ENCODE measurements at places on chromosomes 16 and 17. TPM values are rescaled to one million over a fixed set of nuclear protein-coding genes. Genes with fewer than 3 reads are reported as not detected.

DNA sequence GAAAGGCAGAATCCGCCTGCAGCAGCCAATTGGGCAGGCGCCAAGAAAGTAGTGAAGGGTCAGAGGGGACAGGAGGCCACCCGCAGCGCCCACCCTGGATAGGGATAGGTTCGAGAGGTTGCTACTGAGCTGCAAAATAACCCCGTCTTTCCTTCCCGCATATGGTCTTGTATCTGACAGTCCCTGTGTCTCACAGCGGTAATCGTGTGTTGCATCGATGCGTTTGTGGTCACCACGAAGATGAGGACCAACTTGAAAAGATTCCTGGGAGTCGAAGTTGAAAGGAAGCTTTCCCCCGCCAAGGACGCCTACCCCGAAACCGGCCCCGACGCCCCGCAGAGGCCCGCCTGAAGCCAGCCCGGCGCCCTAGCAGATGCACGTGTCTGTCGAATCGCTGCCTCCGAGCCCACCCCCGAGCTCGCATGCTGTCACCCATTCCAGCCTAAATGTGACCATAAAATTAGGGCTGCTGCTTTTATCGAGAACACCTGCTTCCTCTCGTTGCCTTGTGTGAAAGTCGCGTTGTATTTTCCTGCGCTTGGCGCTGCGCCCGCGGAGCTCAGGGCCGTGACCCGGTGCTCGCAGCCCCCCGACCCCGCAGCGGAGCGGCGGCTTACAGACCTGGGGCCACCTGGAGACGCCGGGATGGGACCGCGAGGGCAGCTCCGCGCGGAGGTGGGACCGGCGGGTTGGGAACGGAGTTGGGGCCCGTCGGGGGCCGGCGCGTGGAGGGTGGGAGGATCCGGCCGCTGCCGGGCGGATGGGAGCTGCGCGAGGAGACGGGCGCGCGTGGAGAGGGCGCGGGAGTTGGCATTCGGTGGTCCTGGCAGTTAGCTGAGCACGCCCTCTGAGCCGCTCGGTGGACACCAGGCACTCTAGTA is at the start of gene CMTM2:
CMTM2 (plus strand) TSS at position 813 of the 881 bp plus-strand sequence. CDS start 145 bp downstream, outside the sequence.
- H3K4me1 ChIP-seq: peaks cover 29% of the 10 kb centered on the region
- H3K36me3 ChIP-seq: no peaks in the 10 kb centered on the region
- H3K27me3 ChIP-seq: peaks cover 29% of the 10 kb centered on the region
- no peak within 1 kb of the TSS for H3K27ac ChIP-seq
- no peak for DNase-seq

The DPEP3 gene
- total RNA-seq: not detected

The TMEM100 gene
- 1.6 TPM for total RNA-seq

The SKAP1 gene
- total RNA-seq: 0.49 TPM

The NAT9 gene
- total RNA-seq: 10.6 TPM

The CCL15 gene
- not detected for total RNA-seq
